GM12891 (cell line): ENCODE measurements at places on chromosomes 2 and 18.

DNA sequence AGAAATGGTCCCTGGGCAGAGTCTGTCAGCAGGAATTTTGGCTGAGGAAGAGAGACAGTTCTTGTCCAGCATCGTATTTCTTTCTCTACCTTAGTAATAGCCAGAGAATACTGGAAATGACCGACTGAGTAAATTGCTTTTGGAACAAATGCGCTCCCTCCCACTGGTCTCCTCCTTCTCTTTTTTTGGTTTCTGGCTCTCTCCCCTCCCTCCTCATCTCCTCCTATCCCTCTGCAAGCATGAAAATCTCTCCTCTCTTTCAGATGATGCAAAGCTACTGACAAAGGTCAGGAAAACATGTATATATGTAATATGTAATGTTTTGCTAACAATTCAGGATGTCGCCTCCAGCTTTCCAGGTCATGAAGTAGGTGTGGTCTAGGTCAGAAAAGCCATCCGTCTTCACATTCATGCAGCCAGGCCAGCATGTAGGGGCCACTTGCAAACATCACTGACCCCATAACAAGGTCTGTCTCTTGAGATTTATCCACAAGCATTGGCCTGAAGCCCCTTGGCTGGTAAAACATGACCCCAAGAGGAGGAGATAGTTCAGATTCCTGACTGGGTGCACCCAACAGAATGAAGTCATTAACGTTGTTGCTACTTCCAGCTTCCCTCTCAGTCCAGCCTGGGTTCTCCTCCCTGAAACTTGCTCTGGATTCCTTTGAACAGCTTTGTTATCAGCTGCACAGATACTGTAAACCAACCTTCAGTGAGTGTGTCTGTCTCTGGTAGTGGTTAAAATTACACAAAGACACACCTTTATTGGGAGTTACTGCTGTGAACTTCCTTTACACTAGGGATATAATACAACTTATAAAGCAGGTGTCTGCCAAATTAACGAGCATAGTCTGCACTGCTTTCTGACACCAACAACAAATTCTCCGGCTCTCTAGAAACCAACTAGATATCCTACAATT is 864.4 kb upstream of the KLHL29 start:
- no peak for DNase-seq

DNA sequence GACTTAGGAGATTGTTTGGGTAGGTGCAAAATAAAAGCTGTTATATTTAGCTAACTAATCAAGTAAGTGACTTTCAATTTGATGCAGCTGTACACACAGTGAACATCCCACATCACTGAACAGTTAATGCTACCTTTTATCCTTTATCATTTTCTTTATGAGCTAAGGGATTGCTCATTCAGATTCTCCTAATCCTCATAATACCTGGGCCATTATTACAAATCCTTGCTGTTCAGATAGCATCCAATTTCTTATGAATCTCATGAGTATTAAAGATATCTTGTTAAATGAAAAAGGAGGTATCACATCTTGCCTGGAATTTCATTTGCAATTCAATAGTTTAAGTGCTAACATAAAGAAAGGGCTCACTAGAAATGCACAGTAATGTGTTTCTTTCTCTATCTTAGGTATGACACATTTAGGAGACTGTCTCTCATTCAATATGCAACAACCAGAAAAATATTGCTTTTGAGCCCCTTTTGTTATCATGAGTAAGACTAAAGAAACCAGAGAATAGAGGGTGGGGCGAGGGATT is 918.5 kb downstream of the CBLN2 start:
- no peak for DNase-seq

- DNase-seq = no peak
Measured at GRCh38 chr2:196504788-196505187, 134.7 kb upstream of the CCDC150 start.

GRCh38 chr2:197324801-197325200 is 14.2 kb upstream of the ANKRD44 start:
- no peak for DNase-seq

- DNase-seq = no peak
Measured at GRCh38 chr2:203461746-203462145, 73.4 kb downstream of the RAPH1 start.

- DNase-seq = no peak
Measured at GRCh38 chr2:69192176-69192945, 179.4 kb downstream of the ANTXR1 start.

GRCh38 chr2:232697807-232698110 is 628 bp downstream of the GIGYF2 start:
- DNase-seq = no peak

DNA sequence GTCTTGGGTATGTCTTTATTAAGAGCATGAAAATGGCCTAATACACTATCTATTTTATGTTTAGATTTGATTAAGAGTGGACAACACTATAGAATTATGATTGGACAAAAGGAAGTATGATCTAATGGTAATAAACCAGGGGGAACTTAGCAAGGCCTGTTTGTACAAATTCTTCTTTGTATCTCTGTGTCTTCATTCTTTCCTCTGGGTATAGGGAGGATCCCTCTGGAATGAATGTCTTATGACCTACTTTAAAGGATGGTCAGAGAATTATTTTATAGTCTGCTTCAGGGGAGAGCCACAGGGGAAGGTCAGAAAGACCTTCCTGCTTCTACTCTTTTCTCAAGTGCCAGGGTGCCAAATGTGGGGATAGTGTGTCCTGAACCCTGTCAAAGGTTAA is 42.8 kb upstream of the FANCL start:
- DNase-seq = no peak

GRCh38 chr18:55982992-55983391 is 395.0 kb upstream of the TCF4 start:
- DNase-seq = no peak

DNA sequence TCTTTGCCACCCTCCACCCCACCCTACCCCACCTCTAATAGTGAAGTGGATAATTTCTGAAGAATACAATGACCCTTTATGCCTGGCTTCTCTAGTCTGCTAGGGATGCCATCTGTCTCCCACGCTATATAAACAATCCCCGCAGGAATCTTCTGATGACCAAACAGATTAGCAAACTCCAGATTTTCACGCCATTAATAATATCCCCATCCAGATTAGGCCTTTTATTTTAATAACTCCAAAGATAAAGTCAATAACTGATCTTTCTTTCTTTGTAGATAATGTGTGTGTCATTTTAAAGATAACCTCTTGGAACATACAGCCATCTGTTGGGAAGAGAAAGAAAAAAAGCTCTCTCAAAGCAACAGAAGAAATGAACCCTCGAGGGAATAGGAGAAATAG is 47.9 kb upstream of the CCDC150 start:
- DNase-seq = no peak

- DNase-seq = no peak
Measured at GRCh38 chr2:10620481-10620880, 69.3 kb downstream of the NOL10 start.

DNA sequence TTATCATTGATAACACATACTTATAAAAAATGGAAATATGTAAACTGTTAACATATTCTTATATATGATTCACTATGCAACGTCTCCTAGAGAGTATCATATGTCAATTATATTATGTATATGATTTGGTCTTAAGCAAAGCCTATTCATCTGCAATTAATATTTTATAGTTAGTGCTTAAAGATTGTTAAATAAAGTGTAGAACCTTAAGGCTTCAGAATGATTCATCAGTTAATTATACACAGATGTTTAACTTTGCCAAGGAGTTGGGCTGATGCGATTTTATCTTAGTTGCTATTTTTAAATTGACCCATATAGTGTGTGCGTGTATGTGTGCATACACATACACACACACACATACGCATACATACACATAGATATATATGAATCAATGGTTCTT is 323.1 kb downstream of the RBM43 start:
- no peak for DNase-seq

- no peak for DNase-seq
Measured at GRCh38 chr2:17309181-17309580, 209.1 kb downstream of the RAD51AP2 start.

- no peak for DNase-seq
Measured at GRCh38 chr2:172282944-172283343, 144.4 kb upstream of the ITGA6 start.

DNA sequence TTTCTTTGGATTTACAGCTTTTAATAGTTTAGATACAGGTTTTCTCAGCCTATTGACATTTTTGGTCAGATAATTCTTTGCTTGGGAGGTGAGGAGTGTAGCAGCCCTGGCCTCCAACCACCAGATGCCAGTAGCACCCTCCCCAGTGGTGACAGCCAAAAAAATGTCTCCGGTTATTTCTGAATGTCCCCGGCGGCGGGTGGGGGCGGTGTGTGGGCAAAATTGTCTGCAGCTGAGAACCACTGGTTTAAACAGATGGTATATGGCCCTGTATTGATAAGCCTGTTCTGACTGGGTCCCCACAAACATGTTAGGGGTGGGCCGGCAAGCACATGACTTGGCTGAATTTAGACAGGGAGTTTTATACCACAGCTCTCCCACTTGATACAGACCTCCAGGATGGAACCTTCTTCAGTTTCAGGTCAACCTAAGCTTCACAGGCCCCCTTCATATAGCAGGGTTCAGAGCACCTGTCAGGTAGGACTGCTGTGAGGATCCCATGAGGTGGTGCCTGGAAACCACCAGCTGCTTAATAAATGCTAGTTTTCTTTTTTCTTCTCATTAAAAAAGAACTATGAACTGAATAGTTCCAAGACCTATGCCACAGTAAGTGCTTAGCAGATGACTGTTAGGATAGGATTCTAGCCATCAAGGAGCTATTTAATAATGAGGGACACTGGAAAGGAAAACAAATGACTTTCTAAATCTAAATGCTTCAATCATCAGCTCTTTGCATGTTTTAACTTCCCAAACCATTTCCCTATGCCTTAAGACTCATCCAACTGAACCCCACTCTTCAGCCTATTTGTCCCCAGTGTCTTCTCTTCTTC is 18.1 kb downstream of the LPIN2 start:
- no peak for DNase-seq

- no peak for DNase-seq
Measured at GRCh38 chr2:36675579-36676282, 20.8 kb upstream of the VIT start.

- no peak for DNase-seq
Measured at GRCh38 chr2:33342705-33343104, 133.7 kb upstream of the RASGRP3 start.

DNA sequence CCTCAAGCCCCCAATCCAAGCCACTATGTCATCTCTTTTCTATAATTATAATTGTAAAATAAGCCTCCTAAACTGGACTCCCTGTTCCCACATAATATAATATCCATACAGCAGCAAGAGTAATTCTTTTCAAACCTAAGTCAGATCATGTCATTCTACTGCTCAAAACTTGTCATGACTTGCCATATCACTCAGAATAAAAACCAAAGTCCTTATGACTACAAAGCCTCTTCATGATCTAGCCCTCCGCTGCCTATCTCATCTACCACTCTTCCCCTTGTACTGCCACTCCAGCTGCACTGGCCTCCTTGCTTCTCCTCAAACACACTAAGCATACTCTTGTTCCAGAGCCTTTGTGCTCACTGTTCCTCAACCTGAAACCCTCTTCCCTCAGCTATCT is 69.9 kb downstream of the MEMO1 start:
- no peak for DNase-seq

DNA sequence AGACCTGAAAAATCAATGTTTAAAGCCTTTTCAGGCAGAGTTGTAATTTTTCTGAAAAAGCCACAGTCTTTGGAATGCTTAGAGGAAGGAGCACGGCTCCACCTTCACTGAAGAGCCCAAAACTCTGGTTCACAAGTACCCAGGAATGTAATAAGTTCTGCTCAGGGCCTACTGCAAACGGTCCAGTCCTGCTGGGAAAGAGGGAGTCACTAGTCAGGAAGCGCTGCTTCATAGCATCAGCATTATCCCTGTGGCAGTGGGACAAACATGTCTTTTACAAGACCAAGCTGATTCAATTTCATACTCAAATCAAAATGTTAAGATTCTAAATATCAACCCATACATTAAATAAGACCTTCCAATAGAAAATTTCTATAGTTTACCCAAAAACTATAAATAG is 152.9 kb upstream of the PGAP1 start:
- DNase-seq = no peak

- no peak for DNase-seq
Measured at GRCh38 chr2:147099845-147100244, 745.0 kb upstream of the ACVR2A start.

DNA sequence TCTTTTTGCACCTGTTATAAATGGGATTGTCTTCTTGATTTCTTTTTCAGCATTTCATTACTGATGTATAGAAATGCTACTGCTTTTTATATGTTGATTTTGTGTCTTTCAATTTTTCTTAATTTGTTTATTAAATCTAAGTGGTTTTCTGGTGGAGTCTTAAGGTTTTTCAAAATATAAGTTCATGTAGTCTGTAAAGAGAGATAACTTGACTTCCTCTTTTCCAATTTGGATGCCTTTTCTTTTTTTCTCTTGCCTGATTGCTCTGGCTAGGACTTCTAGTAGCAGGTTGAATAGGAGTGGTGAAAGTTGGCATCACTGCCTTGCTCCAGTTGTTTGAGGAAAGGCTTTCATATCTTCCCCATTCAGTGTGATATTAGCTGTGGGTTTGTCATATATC is 28.6 kb upstream of the GALNT5 start:
- DNase-seq = no peak

DNA sequence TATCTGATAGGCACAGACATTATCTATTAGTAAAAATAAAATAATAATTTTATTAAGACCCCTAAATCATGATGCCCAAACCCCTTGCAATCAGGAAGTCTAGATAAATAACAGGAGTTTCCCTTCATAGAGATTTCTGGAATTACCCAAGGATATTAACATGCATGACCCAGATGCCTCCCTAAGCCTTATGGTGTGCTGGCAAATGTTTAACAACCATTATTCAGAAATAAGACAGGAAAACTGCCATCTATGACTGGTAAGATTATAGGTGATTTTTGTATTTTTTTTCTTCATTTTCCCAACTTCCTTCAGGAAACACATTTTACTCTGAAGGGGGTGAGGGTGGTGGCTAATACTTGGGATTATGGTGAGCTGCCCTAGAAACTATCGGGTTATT is 2.7 kb upstream of the PPP1CB start:
- DNase-seq = no peak

- no peak for DNase-seq
Measured at GRCh38 chr2:71793926-71794325, 340.6 kb downstream of the DYSF start.

GRCh38 chr18:55458456-55459203 is 129.4 kb downstream of the TCF4 start:
- DNase-seq = no peak

DNA sequence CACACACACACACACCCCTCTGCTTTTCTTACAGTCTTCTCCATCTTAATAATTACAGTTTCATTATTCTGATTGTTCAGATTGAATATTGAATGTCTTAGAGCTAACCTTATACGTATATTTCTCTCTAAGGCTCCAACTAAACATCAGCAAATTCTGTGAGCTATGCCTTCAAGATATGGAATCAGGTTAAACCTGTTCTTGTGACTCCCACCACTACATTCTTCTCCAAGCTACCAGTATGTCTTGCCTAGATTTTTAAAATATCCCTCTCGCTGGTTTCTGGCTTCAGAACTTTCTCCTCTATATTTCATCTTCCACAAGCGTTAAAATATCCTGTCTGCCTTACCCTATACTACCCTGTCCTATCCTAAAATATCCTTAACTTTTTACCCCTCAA is 1346.4 kb upstream of the CDH2 start:
- DNase-seq = no peak

GRCh38 chr2:202750763-202751427 is 116.1 kb downstream of the FAM117B start:
- no peak for DNase-seq
